ENCODE measurements at places on chromosomes 6 and 20. TPM values are rescaled to one million over a fixed set of nuclear protein-coding genes. Genes with fewer than 3 reads are reported as not detected.
A peak's percentile ranks its signal among the peaks of the same experiment; 100 is the strongest.

DNA sequence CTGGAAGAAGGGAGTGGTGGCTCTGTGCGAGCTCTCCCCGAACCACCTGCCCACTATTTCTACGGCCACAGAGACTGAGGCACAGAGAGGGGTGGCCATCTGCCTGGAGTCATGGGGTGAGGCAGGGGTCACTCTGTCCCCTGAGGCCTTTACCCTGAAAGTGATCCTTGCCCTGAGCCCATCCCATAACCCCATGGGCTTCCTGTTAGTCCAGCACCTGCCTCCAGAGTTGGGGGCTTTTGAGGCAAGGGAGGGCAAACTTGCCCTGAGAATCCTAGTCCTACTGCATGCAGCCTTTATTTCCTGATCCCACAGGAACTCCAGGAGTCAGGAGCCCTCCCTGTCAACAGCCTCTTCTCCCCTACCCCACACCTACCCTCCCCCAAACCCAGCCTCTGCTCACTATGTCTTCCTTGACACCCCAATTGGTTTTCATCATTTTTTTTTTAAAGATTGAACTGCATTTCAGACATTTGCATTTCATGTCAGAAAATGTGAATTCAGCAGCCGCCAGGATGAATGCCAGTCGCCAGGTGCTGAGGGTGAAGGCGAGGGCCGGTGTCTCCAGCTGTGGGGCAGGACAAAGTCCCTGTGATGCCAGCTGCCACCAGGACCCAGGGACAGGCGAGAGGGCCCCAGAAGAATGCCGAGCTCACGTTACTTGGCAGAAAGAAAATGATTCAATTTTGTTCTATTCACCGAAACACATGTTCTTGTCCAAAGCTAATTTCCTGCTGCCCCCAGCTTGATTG is 47.6 kb upstream of the NNAT start:
- no peak for DNase-seq

GRCh38 chr20:19628570-19629134 is 129.4 kb upstream of the RIN2 start:
- DNase-seq = peak; percentile 54

GRCh38 chr6:127267646-127268625 is 1.3 kb downstream of the RNF146 start:
- DNase-seq = no peak

DNA sequence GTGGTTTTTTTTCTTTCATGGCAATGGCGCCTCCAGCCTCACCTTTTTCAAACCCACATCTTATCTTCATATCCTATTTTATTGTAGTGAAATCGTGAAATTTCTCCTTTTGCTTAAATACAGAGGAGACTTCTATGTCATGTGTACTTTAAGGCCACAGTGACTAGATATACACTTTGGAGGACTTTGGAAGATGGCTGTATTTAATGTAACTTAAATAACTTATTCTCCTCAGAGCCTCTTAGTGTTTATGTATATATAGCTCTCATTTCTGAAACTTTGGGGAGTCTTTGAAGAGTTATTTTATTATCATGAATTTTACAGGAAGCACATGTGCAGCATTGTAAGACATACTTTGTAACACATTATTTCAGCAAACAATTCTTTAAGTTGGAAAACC is 968 bp downstream of the LAMA2 start:
- no peak for DNase-seq

DNA sequence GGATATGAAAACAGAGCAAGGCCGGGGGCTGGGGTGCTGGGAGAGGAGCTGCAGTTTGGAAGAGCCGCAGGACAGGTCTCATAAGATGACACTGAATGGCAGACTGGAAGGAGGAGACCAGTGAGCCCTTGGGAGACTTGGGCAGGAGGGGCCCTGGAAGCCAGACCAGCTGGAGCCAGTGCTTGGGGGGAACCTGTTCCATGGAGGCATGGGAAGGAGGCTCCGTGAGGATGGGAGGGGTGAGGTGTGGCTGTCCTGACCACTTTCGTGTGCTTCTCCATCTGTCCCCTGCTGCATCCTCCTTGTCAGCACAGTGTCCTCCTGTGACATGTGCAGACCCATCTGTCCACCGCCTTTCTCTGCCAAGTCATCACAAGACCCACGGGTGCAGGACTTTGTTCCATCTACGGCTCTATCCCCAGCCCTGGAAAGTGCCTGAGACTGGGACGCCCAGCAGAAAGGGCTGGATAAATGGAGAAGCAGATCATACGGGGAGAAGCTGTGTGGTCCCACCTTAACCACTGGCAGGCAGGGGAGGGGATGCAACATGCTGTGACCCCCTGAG is 84.8 kb upstream of the MPC1 start:
- no peak for DNase-seq

GRCh38 chr20:63140514-63141433 is 75.2 kb downstream of the YTHDF1 start:
- no peak for DNase-seq

- no peak for DNase-seq
These were observed 506.6 kb downstream of the RNF144B start for GRCh38 chr6:18893540-18894269.

VGLL2 gene
- total RNA-seq = not detected

TAGAP gene
- not detected for total RNA-seq

FOXQ1 gene
- total RNA-seq = 57.0 TPM

All from PC-9 (cell line).